ENCODE measurements at places on chromosomes 5 and 9.

GRCh38 chr9:95505717-95506427 is 10.9 kb downstream of the PTCH1 start:
- DNase-seq: peak; percentile 67

DNA sequence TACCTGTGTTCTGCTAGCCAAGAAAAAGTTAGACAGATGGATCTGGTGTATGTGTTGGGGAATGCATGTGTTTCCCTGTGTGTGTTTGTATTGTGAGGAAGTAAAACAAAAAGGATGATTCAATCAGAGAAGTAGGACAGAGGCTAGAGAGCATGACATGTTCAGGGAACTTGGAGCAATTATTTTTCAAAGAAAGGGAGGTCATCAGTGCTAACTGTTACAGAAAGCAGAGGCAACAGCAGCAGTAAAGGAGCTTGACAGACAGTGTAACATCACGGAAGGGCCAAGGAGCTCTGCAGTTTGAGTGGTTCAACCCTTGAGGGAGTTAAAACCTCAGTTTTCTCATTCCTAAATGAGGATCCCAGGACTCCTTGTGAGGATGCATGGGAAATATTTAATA is 13.2 kb downstream of the SPINK1 start:
- DNase-seq: no peak

DNA sequence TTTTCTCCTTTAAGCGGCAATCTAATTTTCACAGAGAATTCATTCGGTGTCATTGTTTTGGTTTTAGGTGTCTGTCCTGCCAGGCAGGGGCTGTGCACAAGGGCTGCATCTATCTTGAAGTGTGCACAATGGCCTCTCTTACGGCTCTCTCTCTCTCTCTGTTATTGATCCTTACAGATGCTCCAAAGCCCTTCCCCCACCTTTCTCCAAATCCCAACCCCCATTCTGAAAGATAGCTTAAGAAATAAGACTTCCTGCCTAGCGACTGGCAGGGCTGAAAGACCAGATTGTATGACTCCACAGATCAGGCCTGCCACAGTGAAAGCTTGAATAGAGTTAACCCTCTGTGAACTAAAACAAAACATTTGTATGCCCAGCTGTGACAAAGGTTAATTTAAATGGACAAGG is 86.5 kb upstream of the NR5A1 start:
- no peak for DNase-seq

- no peak for DNase-seq
Observed at GRCh38 chr9:128643519-128644300, 12.9 kb downstream of the DYNC2I2 start.

GRCh38 chr5:74372502-74373064 is 267.9 kb downstream of the ENC1 start:
- DNase-seq: no peak

- DNase-seq: no peak
Observed at GRCh38 chr5:73295921-73296320, 122.9 kb downstream of the TMEM174 start.

DNA sequence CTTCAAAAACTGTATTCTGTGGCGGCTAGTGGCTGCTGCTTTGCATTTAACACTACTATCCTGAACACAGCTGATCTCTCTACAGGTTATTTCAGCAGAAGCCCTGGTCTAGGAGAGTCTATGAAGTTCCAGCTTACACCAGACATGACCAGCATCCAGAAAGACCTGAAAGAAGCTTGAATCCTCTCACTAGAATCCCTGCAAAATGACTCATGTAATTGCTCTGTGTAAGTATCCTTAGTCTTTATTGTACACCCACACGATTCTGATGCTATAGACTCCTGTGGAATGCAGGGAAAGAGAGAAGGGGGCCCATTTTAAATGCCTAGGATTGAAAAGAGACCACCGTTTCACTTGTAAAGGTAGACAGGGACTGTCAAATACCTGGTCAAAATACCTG is 859 bp upstream of the GRIA1 start:
- no peak for DNase-seq

- DNase-seq: no peak
Observed at GRCh38 chr5:139022528-139022927, 147.4 kb upstream of the LRRTM2 start.
